ENCODE measurements at places on chromosomes 4 and X.

GRCh38 chrX:113726009-113726408, 857.9 kb upstream of the HTR2C start:
- no peak for DNase-seq

- peak; percentile 22 for DNase-seq
Measured at GRCh38 chrX:24395775-24396174, 35.3 kb downstream of the SUPT20HL1 start.

- no peak for DNase-seq
Measured at GRCh38 chr4:123744664-123745290, 348.2 kb downstream of the SPRY1 start.

DNA sequence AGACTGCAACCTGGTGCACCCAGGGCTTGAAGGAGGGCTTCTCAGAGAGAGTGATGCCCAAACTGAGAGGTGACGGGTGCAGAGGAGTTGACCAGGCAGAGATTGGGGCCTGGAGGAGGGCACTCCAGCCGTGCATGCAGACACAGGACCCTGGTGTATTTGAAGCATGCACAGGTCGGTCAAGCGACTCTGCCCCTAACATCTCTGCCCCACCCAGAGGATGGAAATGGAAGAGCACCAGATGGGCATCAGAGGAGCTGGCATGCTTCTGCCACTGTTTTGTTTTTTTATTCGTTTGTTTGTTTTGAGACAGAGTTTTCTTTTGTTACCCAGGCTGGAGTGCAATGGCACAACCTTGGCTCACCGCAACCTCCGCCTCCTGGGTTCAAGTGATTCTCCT, 320.9 kb downstream of the EVC2 start:
- DNase-seq: no peak

DNA sequence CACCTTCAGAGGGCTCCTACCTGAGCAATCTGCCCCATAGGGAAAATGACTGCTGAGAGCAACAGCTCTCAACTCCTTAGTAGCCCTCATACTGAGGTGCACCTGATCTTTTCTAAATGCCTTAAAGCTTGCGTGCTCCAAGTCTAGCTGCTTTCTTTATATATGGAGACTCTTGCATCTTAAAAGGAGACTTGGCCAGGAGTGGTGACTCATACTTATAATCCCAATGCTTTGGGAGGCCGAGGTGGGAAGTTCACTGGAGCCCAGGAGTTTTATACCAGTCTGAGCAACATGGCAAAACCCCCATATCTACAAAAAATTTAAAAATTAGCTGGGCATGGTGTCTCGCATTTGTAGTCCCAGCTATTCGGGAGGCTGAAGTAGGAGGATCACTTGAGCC, 78.1 kb upstream of the TRIM2 start:
- DNase-seq: no peak

DNA sequence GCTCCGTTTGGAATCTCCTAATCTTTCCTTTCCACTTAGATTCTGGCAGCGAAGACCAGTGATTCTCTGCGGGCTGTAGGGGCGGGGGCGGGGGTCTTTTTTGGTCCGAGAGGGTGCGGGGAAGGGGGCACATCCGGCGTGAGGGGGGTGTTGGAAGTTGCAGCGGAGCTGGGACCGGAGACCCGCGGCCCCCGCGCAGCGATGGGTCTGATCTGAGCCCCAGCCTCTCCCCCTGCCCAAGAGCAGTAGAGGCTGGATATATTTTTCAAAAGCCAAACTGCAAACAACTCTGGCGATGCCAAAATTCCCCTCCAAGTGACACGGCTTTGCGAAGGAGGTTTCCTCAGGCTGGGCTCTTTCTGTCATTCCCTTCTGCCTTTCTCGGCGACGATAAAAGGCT, 355 bp downstream of the GRID2 start:
- no peak for DNase-seq

GRCh38 chr4:4386296-4386735, 586 bp upstream of the NSG1 start:
- peak; percentile 68 for DNase-seq

GRCh38 chrX:112636951-112637581, 42.7 kb downstream of the LHFPL1 start:
- no peak for DNase-seq

GRCh38 chr4:11149612-11150259, 279.0 kb downstream of the HS3ST1 start:
- peak; percentile 71 for DNase-seq

- no peak for DNase-seq
Measured at GRCh38 chr4:63578383-63578782, 830.9 kb downstream of the TECRL start.

- DNase-seq: no peak
Measured at GRCh38 chr4:57048590-57049304, 61.4 kb downstream of the IGFBP7 start.

DNA sequence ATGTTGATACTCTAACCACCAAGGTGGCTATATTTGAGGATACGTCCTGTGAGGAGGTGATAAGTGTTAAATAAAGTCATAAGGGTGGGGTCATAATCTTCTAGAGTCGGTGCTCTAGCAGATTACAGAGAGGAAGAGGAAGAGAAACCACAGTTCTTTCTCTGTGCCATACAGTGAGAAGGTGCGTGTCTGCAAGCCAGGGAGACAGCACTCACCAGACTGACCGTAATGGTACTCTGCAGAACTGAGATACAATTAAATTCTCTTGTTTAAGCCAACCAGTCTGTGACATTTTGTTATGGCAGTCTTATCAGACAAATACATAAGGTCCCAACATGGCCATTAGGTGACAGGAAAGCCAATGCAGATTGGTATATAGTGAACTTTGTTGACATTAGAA, 480.9 kb upstream of the IGFBP7 start:
- DNase-seq: no peak

Measured in NCI-H526 (cell line).